ENCODE measurements at places on chromosomes 1 and 21.

DNA sequence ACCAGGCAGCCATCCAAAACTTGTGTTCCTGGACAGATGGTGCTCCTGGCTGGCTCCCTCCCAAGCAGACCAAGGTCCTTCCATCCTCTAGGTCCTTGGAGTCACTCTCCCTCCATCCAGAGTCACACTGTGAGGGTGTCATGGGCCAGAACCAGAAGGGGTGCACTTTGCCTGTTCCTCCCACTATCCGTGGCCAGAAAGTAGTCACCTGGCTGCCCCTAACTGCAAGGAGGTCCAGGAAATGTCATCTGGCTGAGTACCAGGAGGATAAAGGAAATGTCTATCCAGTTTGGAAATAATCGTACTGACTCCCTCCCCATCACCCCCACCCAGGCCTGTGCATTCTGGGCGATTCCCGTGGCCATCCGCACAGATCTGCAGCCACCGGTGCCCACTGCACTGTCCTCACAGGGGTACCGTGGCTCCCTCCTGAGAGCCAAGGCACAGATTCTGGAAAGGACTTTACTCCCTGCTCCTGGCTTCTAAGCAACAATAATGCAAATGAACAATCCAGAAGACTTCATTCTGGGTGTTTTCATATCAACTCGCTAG lies 253.2 kb downstream of the NPHP4 start:
- no peak for DNase-seq

- no peak for DNase-seq
These were observed 20.1 kb downstream of the NPHP4 start for GRCh38 chr1:5972198-5972520.

GRCh38 chr1:59328353-59328752 lies 31.5 kb downstream of the FGGY start:
- DNase-seq, result no peak

GRCh38 chr1:90354704-90355103 lies 359.8 kb downstream of the ZNF326 start:
- no peak for DNase-seq

DNA sequence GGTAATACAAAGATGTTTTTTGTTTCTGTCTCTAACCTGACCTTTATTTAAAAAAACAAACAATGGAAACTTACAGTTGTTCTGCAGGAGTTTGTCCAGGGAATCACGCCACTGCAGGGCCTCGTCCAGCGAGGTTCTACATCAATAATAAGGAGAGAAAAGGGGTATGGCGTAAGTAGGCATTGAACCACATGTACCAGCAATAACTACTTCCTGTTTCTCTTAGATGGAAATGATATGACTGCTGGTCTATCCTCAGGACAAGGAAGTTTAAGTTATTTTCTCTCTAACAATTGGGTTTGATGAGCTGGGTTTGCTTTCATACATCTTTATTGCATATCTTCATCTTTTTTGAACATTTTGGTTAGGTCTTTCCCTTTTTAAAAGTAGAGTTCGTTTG lies 40.9 kb downstream of the RGS5 start:
- no peak for DNase-seq

GRCh38 chr1:91278754-91279153 lies 125.9 kb downstream of the HFM1 start:
- DNase-seq, result no peak

DNA sequence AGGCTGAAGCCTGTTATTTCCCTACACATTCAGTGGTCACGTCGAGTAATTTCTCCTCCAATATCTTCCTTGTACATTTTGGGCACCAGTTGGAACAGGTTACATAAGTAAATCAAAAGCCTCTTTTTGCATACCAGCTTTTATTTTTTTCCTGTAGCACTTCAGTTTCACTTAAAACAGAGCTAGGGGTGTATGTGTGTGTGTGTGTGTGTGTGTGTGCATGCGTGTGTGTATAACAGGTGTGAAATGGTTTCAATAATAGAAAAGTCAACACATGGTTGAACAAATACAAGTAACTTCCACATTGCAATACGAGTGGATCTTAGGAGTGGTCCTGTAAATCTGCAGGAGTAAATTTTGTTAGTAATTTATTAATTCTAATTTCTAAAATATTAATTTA lies 3.0 kb upstream of the MAN1A2 start:
- DNase-seq, result no peak

- DNase-seq, result no peak
These were observed 93.8 kb downstream of the EPS15 start for GRCh38 chr1:51425273-51425672.

DNA sequence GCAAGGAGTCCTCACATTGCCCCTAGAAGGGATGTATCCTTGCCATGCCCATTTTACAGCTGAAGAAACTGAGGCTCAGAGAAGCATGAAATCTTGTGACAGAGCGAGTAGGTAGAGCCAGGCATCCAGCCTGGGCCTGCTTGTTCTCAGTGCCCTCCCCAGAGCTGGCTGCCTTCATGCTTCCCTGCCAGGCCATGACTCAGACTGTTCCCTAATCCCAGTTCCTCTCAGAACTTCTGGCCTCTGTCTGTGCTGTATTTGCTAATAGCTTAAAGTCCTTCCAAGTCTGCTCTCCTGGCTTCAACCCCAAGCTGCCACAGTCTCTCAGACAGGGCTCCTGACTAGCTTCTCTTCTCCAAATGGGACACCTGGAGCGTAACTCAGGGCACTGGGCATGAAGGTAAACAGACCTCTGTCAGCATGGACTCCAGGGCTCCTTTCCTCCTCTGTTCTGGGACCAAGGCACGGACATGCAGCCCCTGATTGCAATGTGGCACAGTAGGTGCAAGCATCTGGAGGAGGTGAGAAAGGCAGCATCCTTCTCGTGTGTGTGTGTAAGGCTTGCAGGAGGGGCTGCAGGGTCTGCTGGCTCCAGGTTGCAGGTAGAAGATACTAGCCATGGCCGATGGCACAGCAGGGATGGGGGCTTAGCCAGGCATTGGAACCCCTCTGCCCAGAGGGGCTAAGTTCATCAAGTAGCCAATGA lies 122.7 kb downstream of the HMGB4 start:
- no peak for DNase-seq

- no peak for DNase-seq
These were observed 423.9 kb upstream of the USP24 start for GRCh38 chr1:55639051-55639450.

DNA sequence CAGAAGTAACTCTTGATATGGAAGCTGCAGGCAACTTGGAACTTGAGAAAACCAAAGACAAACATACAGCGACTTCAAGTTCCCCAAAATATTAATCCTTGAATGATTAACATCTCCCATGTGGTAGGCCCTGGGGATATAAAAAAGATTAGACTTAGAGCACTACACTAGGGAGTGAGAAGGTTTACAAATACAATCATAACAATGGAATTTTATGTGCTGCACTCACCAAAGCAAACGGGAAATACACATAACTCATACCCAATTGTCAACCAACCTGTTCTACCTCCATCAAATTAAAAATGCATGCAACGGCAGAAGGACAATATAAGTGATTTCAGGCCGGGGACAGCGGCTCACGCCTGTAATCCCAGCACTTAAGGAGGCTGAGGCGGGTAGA lies 3.7 kb downstream of the SMYD3 start:
- no peak for DNase-seq

- DNase-seq, result peak; percentile 74
These were observed 3.0 kb downstream of the ITLN2 start for GRCh38 chr1:160951443-160952128.

DNA sequence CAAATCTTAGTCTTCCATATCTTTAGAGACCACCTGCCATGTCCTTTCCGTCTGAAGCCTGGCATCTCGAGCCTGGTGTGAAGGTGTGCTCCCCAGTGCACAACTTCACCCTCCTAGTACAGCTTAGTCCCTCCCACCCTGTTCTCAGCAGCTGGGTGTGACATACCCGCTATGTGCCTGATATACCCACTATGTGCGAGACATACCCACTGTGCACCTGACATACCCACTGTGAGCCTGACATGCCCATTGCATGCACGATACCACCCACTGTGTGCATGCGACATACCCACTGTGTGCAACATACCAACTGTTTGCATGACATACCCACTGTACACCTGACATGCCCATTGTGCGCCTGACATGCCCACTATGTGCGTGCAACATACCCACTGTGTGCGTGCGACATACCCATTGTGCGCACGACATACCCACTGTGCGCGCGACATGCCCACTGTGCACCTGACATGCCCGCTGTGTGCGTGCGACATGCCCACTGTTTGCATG lies 3.0 kb upstream of the RRP1 start:
- DNase-seq, result no peak

DNA sequence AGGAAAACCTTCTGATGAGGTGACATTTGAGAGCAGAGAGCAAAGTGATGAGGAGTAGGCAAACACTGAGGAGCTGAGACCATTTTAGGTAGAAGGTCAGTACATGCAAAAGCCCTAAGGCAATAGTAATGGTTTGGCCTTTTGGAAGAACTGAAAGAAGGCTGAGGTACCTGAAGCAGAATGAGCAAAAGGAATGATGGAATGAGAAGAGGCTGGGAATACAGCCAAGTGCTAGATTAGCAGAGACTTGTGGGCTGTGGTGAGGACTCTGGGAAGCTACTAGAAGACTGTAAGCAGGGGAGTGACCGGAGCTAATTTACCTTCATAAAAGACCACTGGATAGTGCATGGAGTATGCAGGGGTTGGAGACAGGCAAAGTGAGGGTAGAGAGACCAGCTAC lies 77.9 kb downstream of the GFI1 start:
- DNase-seq, result no peak

DNA sequence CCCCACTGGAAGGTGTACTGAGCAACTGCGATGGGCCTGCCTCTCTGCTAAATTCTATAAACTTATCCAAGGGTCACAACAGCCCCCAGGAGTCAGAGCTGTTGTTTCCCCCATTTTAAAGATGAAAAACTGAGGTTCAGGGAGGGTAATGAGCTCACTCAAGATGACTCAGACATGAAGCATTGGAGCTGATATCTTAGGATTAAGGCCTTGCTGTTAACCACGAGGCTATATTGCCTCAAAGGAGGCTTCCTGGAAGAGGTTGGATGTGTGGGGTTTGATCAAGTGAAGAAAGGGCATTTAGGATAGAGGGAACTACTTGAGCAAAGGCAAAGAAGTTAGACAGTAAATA lies 6.7 kb downstream of the LDLRAP1 start:
- no peak for DNase-seq

- no peak for DNase-seq
These were observed 1.7 kb upstream of the GRIK3 start for GRCh38 chr1:37035796-37036666.

DNA sequence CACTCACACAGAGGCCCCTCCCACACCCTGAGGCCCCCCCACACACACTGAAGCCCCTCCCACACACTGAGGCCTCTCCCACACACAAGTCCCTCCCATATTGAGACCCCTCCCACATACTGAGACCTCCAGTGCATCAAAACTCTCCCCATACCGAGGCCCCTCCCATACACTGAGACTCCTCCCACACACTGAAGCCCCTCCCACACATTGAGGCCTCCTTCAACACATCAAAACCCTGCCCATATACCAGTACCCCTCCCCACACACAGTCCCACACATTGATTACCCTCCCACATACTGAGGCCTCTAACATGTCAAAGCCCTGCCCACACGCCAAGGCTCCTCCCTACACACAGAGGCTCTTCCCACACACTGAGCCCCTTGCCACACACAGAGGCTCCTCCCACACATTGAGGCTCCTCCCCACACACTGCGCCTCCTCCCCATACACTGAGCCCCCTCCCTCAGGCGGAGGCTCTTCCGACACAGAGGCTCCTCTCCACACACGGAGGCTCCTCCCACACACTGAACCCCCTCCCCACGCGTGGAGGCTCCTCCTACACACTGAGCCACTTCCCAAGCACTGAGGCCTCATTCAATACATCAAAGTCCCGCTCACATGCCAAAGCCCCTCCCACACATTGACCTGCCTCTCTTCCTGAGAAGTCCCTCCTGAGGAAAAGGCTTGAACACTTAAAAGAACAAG lies 392.3 kb downstream of the CAMTA1 start:
- no peak for DNase-seq

DNA sequence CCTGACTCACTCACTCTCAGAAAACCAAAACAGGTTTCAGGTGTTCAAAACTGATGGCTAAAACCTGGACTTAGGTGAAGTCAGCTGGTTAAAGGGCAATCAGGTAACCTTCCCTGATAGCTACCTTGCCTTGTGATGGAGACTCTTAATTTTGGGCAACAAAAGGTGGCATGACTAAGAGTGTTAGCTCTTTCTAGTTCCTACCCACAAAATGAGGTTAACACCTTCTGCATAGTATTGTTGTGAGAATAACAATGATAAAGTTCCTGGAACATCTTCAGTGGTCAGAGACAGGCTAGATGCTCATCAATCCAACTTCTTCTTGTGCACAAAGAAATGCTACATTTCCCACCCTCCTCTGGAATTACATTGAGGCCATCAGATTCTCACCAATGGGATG lies 214.8 kb downstream of the ZNF648 start:
- DNase-seq, result no peak

DNA sequence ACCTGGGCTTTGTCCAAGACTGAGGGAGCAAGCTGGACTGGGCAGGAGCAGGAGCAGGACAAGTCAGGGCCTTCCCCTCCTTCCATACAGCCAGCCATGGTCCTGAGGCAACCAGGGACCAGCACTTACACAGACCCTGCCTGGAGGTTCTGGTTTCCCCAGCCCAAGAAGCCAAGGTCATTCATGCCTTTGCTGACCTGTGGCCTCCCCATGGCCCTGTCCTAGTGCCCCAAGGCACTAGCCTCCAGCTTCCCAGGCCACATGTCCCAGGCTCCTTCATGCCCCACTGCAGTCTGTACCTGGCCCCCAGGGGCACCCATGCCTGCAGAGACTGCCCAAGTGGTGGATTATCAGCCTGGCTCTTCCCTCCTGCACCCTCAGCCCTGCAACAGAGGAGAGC lies 243.9 kb downstream of the TOMM20 start:
- no peak for DNase-seq

DNA sequence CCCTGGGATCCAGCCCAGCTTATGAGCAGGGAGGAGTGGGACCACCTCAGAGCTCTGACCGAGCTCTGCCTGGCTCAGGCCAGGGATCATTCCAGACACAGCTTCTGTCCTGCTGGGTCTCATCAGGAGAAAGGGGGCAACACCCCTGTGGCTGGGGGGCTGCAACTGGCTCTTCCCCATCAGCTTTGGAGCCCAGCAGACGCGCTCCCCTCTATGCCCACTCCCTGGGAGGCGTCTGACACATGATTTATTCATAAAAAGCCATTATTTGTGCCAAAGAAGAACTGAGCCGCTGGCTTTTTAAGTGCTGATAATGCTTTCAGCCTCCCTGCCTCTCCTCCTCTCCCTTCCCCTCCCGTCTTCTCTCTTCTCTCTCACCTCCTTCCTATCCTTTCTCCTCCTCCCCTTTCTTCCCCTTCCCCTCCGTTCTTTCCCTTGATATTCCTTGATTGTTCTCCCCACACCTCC lies 25.0 kb downstream of the FOXO6 start:
- no peak for DNase-seq

- no peak for DNase-seq
These were observed 52.4 kb upstream of the CCDC190 start for GRCh38 chr1:162913345-162913744.

Data from activated CD8-positive, alpha-beta memory T cell treated with anti-CD3 and anti-CD28 coated beads, Interleukin-2, amount 50 U/mL, for 4 hours (primary cell).